ENCODE measurements at places on chromosomes 13 and 19.
A peak's percentile ranks its signal among the peaks of the same experiment; 100 is the strongest.

- DNase-seq: no peak
Observed at GRCh38 chr19:8161135-8161646, 11.8 kb upstream of the FBN3 start.

- no peak for DNase-seq
Observed at GRCh38 chr13:113122550-113123225, at the start of gene F10. TSS of gene F10 (plus strand) at chr13:113122799. CDS start at chr13:113122856, 57 bp downstream.

DNA sequence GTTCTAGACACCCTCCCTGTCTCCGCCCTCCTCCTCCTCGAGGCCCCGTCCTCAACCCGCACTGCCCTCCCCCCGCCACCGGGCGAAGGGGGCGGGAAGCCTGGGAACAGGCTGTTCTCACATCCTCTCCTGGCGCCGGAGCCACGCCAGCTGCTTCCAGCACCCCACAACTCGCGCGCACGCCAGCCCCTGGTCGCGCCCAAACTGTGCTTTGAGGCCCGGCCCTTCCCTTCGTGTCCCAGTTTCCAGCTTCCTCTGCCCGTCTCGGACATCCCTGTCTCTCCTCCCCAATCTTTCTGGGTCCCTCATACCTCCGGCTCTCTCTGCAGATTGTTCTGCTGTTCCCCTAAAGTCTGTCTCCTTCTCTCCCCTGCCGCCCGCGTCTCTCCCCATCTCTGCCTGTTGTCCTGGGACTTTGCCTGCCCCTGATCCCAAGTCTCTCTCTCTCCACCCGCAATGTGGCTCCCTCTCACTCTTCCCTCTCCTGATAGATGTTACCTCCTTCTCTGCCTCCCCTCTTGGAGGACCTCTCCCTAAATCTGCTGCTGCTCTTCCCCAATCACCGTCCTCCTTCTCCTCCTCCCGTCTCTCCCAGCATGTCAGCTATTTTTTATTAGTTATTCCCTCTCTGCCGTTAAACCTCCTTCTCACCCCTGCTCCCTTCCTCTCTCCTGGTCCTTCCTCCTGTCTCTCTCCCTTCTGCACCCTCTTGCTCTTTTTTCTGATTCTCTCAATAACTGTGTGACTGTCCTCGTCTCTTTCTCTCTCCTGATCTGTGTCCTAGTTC, 14.2 kb downstream of the DPF1 start:
- no peak for DNase-seq

DNA sequence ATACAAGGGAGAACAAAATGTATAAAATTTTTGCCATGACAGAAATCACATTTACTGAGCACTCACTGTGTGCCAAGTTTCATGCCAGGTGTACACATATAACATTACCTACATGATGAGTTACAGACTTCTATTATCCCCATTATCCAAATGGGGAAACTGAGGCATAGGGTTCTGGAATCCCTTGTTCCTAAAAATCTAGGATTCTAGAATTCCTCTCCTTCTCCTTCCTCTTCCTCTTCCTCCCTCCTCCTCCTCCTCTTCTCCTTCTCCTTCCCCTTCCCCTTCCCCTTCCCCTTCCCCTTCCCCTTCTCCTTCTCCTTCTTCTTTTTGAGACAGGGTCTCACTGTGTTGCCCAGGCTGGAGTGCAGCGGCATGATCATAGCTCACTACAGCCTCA, 14.2 kb upstream of the BCL3 start:
- no peak for DNase-seq

GRCh38 chr13:50449465-50449864, 394.0 kb downstream of the DLEU7 start:
- no peak for DNase-seq

GRCh38 chr19:55044771-55045716, 7.0 kb upstream of the GP6 start:
- no peak for DNase-seq

GRCh38 chr19:2087621-2088100, 8.5 kb downstream of the MOB3A start:
- DNase-seq: no peak

DNA sequence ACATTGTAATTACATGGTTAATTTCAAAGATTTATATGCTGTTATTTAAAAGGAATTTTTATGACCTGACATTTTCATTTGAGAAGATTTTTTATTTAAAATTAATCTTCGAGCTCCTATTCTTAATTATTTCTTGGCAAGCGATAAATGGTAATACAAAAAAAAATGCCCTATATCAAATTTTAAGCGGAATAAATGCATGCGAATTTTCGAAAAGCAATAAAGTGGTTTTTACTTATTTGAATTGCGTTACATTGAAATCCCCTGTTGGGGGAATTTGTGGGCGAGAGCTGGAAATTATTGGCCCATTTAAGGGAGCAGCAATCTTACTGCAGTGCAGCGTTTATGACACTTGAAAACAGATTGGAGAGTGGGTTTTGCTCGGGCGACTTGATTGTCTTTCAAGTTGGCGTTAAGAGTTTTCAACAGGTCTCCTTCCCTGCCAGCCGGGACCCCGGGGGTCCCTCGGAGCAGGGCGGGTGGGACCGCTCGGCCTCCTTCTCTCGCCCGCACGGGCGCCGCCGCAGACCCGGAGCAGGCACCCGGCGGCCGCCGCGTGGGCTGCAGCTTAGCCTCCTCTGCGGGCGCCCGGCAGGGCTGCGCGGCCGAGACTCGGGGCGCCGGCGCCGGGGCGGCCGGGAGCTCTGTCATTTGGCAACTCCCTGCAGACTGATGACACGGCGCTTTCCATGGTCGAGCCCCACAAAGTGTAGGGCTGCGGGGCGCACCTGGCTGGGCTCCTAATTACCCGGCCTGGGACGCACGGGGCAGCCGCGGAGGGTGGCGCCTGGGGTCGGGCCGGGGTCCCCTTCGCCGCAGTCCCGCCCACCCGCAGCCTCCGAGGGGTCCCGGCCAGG, 255.1 kb upstream of the SOX21 start:
- DNase-seq: no peak

DNA sequence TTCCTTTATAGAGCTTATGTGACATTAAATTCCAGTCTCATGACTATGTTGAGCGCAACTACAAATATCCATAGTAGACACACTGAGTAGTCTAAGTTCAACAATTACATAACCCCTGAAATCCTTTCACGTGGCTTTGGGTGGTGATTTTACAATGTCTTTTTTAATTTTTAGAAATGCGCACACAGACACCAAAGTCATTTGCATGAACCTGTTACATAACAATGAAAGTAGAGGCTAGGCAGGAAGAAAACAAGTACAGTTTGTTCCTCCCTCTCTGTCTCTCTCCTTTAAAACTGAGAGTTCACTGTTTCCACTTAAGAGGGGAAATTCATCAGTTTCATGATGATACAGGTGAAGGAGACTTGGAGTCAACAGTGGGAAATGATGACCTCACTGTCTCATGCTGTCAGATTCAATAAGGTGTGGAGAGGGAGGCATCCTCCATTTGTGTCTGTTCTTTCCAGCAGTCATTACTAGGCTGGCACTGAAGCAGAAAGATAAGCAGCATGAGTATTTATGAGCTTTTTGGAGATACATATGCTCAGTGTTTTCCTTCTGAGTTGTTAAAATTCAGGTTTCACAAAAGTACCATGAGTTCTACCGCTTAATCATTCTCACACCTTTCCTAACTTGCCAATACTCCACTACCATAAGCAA, 201.8 kb downstream of the LHFPL6 start:
- no peak for DNase-seq

GRCh38 chr13:98994896-98995295, 17.0 kb upstream of the DOCK9 start:
- peak; percentile 83 for DNase-seq

DNA sequence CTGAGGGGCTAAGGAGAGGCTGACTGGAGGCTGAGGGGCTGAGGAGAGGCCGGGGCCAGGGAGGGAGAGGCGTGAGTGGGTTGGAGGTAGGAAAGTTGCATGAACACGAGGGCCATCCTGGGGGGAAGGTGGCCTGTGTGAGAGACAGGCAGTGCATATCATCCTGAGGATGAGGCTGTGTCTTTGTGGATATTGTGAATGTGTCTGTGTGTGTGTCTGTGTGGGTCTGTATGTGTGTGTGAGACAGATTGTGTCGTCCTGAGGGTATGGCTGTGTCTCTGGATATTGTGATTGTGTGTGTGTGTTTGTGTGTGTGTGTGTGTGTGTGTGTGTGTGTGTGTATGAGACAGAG, 422 bp downstream of the ZNF71 start:
- DNase-seq: no peak

DNA sequence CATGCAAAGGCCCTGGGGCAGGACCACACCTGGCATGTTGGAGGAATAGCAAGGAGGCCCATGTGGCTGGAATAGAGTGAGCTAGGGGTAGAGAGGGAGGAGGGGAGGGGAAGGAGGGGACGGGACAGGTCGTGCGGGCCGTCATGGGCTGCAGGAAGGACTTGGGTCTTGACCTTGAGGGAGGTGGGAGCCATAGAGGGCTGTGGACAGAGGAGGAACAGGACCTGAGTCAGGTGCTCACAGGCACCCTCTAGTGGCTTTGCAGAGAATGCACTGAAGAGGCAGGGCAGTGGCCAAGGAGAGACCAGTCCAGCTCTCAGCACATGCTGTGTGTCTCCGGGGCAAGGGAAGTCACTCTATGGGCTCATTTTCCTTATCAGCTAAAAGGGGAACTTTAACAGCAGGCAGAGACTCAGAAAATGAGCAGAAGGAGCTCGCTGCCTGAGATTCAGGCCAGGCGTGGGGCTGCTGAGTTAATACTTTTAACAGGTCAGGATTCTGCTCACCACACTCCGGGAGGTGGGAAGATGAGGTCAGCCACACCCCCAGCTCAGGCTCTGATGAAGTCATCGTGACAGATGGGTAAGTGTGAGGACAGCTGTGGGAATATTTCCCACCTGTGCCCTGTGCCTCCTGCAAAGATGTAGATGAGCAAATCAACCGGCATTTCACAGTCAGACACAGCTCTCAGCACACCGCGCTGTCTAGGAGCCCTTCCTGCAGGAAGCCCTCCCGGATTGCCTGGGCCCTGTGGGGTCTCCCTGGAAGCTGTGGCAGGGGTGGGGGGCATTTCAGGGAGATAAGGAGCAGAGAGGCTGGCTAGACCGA, 6.0 kb upstream of the TNFAIP8L1 start:
- DNase-seq: peak; percentile 28

DNA sequence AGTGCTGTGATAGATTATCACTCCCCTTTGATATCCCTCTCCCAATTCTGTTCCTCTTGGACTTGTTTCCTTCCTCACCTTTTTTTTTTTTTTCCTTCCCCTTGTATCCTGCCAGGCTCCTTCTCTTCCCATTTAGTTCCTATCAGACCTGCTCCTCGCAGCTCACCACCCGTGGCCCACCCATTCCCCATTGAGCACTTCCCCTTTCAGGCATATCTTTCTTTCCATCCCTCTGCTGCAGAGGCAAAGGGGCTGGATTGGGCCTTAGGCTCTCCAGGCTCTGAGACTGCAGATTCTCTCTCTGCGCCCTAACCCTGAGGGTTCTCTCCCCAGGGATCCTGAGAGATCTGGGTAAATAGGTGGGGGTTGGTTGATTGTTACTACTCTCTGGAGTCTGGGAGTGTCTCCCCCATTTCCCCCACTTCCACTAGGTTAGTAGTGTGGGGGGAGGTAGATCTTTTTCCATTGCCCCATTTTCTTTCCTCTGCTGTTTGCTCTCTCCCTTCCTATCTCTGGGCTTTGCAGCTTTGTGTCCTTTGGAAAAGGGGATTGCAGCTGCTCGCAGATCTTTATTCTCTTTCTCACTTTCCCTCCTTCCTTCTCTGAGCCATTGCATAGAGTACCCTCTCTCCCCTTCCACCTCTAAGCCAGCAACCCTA, 2.3 kb downstream of the ARHGAP35 start:
- no peak for DNase-seq

DNA sequence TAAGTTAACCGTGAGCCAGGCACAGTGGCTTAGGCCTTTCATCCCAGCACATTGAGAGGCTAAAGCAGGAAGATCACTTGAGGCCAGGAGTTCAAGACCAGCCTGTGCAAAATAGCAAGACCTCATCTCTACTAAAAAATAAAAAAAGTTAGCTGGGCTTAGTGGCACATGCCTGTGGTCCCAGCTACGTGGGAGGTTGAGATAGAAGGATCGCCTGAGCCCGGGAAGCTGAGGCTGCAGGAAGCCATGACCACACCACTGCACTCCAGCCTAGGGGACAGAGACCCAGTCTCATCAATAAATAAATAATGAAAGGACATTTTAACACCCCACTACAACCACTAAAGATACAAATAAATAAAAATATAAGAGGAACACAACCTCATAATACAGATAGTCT, 21.6 kb downstream of the LSM14A start:
- DNase-seq: no peak

GRCh38 chr19:35714601-35715354, 3.0 kb upstream of the KMT2B start:
- DNase-seq: no peak

DNA sequence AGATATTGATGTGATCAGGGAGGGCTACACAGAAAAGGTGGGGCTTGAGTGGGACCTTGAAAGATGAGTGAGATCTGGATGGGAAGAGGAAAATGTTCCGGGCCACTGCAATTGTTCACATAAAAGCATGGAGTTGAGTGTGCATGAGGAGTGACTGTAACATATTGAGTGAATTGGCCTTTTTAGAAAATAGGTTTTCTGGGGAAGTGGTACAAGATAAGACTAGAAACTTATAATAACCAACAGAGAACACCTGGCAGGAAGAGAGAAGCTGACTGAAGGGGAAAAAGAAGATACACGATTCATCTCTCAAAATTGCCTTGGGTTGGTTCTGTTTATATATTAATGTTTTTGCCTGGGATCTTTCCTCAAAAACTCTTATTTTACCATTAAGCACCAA, 32.2 kb downstream of the SLC10A2 start:
- DNase-seq: no peak

All from naive thymus-derived CD4-positive, alpha-beta T cell (primary cell).